ENCODE measurements at places on chromosomes 2 and 18.

DNA sequence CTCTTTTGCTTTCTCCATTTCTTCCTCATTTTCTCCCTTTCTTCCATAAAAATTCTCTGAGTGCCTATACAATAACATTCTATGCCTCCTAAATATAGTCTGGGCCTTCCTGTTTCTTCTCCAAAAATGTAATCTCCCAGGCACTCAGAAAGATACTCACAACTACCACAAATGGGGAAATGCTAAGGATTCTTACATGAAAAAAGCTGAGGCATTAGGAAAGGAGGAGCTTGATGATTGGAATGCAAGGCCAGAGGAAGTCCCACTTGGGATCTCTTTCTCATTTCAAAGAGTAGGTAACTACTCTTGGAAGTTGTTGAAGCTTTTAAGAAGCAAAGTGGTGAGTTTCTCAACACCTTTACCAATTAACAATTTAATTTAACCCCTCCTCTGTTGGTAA, 3.4 kb downstream of the VSNL1 start:
- no peak for DNase-seq

- DNase-seq, result no peak
These were observed 2.1 kb downstream of the SERPINB2 start for GRCh38 chr18:63889626-63890025.

GRCh38 chr2:191927991-191928390, 81.1 kb upstream of the CAVIN2 start:
- DNase-seq, result no peak

DNA sequence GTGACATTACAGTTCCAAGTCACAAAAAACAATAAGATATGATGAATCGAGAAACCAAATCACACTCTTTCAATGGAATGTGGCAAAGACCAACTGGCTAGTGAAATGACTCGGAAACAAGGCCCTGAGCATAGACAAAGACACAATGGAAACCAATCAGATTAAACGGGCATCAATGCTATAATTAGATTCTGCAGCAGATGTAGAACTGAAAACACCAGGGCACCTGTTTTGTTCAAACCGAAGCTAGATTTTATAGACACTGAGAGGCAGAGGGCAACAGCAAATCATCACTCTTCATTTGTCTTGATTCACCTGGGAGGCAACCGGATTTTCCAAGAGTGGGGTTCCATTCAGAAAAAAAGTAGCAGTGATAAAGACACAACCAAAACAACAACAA, 92.8 kb upstream of the BARD1 start:
- no peak for DNase-seq

DNA sequence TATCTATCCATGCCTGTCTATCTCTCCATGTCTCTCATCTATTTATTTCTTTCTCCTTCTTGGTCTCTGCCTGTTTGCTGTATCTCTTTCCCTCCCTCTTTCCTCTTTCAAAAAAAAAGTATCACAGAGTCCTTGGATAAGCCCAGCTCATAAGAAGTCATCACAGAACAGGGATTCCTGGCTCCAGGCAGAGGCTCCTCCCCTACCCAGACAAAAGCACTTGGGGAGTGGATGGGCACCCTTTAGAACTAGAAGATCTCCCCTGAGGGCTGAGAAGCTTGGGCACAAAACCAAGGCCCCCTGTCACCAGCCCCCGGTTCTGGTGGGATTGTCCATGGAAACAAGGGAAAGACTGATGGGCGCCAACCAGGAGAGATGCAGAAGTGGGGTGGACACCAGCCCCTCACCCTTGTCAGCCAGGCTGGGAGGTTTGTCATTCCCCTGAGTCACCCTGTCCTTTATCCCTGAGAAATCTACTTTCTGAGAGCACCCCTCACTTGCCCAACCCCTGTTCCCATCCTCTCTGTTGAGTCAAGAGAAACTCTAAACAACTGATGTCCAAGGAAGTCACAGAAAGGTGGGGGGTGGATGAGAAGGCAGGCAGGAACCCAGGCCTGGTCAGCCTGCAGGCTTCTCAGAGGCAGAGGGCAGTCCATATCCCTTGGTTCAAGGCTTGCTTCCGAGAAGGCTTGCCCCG, 127.1 kb downstream of the TNS1 start:
- DNase-seq, result no peak

GRCh38 chr2:158407031-158407430, 49.5 kb downstream of the CCDC148 start:
- DNase-seq, result no peak

- no peak for DNase-seq
These were observed 161.4 kb downstream of the MYO3B start for GRCh38 chr2:170339322-170339721.

GRCh38 chr2:46775722-46776121, 139.9 kb downstream of the MCFD2 start:
- no peak for DNase-seq

DNA sequence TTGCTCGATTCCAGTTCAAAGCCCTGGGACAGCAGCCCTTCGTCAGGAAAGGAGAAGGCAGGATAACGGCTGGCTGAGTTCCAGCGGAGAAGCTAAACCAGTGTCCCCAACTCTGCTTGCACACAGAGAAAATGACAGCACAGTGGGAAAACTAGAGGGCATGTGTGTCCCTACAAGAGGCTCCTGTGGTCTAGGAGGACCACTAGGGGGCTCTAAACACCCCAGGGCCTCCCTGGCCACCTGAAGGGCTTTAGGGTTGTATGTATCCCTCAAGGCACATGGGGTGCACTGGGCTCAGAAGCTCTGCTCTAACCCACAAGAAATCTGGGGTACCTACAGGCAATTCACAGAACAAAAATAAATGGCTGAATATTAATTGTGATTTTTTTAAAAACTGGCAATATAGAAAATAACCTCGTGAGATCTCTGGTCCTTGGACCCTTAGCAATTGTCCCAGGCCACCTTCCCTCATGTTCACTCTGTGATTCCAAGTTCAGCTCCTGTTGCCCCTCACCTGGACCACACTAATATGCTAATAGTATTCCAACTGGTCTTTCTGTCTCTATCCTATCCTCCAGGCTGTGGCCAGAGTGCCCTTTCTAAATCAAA, 17.5 kb downstream of the STAT1 start:
- DNase-seq, result no peak

DNA sequence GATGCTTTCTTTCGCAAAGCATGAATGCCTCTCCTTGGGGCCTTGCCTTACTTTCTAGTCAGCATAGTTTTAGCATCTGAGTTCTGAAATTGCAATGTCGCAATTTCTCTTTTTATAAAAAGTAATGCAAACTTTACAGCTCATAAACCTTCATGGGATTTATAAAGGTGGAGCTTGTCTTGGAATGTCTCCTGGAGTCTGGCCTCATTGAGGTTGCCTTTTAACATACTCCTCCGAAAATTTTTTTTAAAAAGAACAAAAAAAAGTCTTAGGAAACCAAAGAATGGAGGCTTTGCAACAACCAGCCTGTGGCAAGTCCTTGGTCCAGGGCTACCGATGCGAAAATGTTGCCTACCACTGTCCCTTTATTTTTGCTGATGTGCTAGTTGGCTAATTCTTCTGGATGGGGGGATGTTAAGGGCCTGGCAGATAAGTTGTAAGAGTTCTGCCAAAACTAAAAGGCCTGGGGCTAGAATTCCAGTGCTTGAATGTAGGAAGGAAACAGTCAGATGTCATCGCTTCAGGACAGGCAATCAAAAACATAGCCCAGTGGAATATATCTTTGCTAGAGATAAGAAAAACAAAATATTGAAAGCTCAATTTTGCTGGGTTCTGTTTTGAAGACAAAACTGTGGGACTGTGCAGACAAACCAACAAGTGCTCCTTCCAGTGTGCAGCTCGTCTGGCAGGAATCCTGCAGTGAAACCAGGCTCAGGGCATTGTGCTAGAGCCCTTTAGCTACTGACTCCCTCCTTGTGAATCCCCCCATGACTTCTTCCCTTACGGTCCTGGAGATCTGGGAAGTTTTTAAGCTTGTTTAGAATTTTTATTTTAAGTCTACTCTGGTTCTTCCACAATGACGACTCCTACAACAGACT, 213.0 kb downstream of the PIEZO2 start:
- DNase-seq, result no peak

- no peak for DNase-seq
These were observed 18.4 kb downstream of the ATOH8 start for GRCh38 chr2:85772019-85772745.

Measured in stimulated activated naive CD8-positive, alpha-beta T cell treated with anti-CD3 and anti-CD28 coated beads, Interleukin-15, amount 100 ng/mL, for 72 hours (primary cell).